Stimulated activated CD8-positive, alpha-beta memory T cell treated with anti-CD3 and anti-CD28 coated beads, Interleukin-7, amount 100 ng/mL, for 1 hour (primary cell): ENCODE measurements at places on chromosomes 1 and 21.

- no peak for DNase-seq
Observed at GRCh38 chr1:200774735-200775444, 36.2 kb downstream of the CAMSAP2 start.

DNA sequence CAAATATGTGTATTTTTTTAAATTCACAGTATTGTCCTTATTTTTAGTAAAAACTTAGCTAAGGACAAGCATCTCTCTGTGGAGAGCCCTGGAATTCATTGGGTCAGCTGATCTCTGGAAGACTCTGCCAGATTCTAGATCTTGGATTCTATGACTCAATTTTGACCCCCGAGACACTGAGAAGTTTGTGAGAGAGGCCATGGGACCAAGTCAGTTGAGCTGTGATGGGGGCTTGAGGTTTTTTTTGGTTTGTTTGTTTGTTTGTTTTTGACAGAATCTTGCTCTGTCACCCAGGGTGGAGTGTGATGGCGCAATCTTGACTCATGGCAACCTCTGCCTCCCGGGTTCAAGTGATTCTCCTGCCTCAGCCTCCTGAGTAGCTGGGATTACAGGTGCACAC, 13.5 kb downstream of the SHISA4 start:
- DNase-seq = no peak

DNA sequence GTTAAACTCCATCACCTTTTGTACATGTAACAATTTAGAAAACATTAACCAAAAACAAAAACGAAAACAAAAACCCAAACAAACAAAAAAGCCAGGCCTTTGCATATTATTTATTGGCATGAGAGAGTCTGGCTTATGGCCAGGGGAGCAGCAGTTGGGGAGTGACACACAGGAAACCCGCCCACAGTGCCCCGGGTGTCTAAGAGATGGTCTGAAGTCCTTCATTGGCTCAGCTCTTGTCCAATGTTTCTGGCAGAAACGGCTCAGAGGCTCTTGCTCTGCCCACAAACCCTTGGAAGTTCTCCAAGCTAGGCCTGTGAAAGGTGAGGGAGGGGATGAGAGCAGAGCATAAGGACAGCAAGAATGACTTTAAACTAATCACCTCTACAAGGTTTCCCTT, 131.5 kb downstream of the CNIH3 start:
- DNase-seq = no peak

- DNase-seq = no peak
Observed at GRCh38 chr1:61132645-61133334, 50.4 kb downstream of the NFIA start.

- DNase-seq = no peak
Observed at GRCh38 chr1:180173952-180174351, 19.3 kb downstream of the QSOX1 start.

GRCh38 chr1:109639063-109639840, 16.6 kb upstream of the GSTM4 start:
- no peak for DNase-seq

- no peak for DNase-seq
Observed at GRCh38 chr1:42983253-42983652, 24.6 kb upstream of the SLC2A1 start.

DNA sequence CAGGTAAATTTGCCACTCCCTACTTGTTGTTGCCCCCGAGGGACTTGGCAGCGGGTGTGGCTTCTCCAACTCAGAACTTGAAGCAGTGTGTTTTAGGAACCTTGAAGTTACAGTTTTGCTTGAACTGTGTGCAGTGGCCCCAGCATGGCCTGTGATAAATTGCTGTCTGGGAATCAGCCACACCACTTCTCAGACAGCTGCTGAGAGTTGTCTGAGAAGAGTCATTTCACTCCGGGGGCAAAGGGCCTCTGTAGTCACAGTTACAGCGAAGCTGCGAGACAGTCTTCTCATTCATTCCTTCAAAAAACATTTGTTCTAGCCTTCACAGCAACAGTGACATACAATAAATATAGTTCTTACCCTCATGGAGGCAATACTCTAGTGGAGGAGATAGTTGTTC, 70.3 kb downstream of the PROX1 start:
- no peak for DNase-seq

GRCh38 chr1:38565020-38565491, 294.5 kb downstream of the RRAGC start:
- DNase-seq = no peak
